ENCODE measurements at places on chromosomes 6 and 20.

DNA sequence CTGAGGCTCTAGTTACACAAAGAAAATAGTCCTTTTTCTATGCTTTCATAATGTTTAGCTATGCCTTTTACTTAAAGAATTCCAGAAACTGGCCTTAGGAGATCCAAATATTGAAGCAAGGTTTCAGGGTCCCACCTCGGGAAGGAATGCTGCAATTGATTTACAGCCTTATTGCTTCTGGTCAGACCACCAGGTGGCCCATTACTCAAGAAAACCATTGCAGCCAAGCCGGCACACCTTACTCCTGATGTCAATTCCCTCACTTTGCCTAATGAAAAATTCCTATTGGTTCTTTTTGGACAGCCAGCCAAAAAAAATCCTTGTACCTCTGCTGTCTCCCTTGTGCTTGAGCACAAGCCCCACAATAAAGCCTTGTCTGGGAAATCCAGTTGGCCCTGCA, 173.9 kb downstream of the LMBRD1 start:
- no peak for DNase-seq

- no peak for DNase-seq
These were observed 4.2 kb downstream of the IL17A start for GRCh38 chr6:52190409-52190808.

GRCh38 chr20:32528171-32528891, 56.8 kb downstream of the NOL4L start:
- DNase-seq = no peak

DNA sequence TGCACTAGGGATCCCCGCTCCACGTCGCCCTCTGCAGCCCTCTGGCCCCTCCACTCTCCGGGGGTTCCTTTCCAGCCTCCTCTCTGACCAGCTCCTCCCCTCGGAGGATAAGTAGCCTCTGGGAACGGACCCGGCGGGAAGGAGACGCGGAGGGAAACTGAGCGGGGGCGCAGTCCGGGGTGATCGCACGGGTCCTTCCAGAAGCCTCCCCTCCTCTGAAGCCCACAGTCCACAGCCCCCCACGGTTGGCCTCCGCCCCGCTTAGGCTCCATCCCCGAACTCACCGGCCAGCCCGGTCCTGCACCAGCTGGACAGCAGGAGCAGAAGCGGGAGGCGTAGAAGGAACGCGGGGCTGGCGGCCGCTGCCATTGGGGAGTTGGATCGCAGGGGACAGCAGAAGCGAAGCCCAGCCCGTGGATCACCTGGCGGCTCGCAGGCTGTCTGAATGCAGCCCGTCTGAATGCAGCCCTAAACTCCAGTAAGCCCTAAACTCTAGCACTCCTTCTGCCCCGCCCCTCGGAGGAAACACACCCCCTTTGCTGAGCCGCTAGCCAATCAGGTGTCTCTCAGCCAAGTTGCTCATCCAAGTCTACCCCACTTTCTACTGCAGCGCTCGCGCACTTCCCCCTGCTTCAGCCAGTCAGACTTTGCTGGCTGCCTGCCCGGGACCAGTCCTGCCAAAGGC, at the start of gene RAET1G:
Gene RAET1G, minus strand, starts transcription at position 480 of the 685 bp plus-strand sequence. Its CDS starts 111 bp downstream, at position 369.
- DNase-seq = peak; percentile 92

DNA sequence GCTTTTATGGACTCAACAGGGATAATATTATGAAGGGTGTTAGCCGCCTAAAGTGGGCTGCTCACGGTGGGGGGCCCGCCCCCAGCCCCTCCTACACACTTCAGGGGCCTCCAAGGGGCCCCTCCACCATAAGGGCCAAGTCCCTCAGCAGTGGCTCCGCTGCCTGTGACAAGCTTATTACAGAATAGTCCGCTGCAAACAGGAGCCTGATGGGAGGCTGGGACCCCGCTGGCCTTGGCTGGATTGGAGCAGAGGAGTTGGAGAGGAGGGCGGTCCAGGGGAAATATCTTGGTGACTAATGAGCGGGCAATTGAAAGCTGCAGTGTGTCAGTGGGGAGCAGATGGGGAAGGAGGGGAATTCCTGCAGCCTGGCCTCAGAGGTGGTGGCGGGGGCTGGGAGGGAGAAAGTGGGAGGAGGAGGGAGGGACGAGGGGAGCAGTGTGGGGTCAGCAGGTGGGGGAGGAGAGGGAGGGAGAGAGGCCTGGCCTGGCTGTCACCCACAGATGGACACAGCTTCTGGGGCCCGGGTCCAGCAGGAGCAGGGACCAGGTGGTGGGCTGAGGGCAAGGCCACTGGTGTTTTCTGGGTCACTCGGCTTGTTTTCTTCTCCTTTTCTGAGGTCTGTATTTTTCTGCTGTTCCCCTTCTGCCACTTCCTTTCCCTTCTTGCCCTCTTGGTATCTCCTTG, 57.6 kb upstream of the FOXP4 start:
- peak; percentile 77 for DNase-seq

- DNase-seq = peak; percentile 32
These were observed 275.1 kb downstream of the CDC5L start for GRCh38 chr6:44662461-44663121.
